ENCODE measurements at places on chromosomes 2 and 18.

GRCh38 chr2:97758131-97758705, 44.8 kb downstream of the ZAP70 start:
- DNase-seq = no peak

DNA sequence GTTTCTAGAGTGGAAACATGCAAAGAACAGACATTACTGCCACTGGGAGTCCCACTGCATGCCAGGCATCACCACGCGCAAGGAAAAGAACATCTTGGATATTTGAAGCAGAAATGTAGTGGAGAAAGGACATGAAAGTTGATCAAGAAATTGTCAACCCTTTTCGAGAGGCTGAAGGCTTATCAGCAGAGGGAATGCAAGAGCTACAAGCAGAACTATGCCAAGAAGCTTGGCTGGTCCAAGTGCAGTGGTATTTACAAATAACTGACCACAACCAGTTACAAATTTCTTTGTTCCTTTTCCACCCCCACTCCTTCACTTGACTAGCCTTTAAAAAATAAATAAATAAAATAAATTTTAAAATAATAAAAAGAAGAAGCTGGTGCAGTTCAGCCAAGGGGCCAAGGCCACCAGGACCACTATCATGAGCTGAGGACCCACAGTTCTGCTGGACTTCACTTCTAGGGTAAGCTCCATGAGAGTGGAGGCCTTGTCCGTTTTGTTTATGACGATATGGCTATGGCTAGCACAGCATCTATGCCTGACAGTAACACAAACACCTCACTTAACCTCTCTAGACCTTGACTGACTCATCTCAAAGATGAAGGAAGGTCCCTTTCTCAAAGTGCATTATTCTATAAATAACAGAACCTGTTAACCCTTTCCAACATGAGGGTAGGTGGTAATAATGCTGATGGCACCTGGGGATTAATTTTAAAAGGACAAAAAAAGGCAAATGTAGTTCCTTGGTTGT, 20.9 kb downstream of the MARCHF4 start:
- DNase-seq = no peak

DNA sequence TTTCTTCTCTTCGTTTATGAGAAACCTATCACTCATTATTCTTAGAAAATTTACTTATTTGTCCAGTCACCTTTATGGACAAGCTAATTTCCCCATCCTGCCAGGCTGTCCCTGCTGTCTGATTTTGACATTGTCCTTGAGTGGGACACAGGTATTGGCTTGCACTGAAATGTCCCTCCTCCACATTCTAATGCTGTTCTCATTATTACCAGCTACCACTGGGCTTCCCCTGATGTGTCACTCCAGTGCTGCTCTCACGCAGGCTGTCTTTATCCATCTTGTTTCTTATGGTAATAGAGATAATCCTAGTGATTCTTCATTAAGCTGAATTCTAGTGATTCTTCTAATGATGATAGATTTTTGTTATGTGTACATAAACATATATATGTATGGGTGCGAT, 48.1 kb upstream of the RBMS1 start:
- no peak for DNase-seq

GRCh38 chr2:62705859-62706720, 577 bp downstream of the EHBP1 start:
- DNase-seq = peak; percentile 51

DNA sequence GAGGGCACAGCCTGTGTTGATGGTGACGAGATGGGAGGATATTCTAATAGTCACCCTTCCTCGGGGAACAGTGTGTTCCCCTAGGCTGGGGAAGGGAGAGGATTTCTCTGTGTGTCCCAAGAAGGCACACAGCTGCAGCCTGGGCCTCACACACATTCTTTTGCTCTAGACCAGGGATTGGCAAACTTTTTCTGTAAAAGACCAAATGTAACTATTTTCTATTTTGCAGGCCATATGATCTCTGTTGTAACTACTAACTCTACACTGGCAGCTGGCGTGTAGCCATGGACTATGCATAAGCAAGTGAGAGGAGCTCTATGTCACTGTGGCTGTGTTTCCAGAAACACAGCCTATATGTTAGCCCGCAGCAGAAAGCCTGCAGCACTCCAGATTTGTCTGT, 65.8 kb downstream of the ARHGAP28 start:
- no peak for DNase-seq

GRCh38 chr2:232376713-232377112, 1.8 kb upstream of the ALPP start:
- DNase-seq = no peak

DNA sequence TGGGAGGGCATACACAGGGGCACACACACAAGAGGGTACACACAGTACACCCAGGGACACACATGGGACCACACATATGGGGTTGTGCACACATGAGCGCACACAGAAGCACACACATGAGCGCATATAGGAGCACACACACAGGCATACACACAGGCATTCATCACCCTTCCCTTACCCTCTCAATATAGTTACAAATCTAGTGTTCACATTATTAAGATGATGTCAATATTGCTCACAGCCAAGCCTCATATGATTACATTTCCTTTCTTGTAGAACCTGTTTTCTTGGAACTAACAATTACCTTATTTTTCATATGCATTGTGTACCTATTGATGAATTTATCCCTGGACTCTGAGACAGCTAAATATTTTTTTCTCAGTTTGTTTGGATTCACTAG, 156.7 kb downstream of the FHOD3 start:
- no peak for DNase-seq

GRCh38 chr2:167924556-167924955, 322.8 kb downstream of the STK39 start:
- DNase-seq = no peak

GRCh38 chr18:28684746-28685355, 507.9 kb upstream of the CDH2 start:
- DNase-seq = no peak

DNA sequence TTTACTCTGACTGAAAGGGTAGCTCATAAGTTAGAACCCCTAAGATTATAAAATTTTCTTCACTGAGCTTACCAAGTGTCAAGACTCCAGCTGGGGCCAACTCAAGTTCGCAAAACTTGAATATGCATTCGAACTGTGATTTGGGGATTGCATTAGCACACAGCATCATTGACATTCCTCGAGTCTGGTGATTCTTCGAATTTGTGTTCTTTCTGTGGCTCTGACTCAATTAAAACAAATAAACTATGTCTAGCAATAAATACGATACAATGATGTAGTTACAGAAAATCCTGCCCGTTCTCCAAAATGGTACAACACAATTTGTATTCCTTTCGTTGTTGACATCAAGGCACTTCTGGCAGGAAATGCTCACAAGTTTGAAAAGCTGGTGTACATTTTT, 11.1 kb downstream of the CCL20 start:
- DNase-seq = no peak

DNA sequence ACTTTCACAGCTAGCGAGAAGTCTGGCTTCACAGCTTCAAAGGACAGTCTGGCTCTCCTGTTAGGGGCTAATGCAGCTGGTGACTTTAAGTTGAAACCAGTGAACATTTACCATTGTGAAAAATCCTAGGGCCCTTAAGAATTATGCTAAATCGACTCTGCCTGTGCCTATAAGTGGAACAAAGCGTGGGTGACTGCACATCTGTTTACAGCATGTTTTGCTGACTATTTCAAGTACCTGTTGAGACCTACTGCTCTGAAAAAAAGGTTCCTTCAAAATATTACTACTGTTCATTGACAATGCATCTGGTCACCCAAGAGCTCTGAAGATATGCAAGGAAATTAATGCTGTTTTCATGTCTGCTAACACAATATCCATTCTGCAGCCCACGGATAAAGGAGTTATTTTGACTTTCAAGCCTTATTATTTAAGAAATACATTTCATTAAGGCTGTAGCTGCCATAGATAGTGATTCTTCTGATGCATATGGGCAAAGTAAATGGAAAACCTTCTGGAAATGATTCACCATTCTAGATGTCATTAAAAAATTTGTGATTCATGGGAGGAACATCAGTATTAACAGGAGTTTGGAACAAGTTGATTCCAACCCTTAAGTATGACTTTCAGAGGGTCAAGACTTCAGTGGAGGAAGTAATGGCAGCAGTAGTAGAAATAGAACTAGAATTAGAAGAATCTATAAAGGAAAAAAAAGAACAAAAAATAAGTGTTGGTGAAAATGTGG, 48.9 kb downstream of the POLR1A start:
- DNase-seq = no peak

DNA sequence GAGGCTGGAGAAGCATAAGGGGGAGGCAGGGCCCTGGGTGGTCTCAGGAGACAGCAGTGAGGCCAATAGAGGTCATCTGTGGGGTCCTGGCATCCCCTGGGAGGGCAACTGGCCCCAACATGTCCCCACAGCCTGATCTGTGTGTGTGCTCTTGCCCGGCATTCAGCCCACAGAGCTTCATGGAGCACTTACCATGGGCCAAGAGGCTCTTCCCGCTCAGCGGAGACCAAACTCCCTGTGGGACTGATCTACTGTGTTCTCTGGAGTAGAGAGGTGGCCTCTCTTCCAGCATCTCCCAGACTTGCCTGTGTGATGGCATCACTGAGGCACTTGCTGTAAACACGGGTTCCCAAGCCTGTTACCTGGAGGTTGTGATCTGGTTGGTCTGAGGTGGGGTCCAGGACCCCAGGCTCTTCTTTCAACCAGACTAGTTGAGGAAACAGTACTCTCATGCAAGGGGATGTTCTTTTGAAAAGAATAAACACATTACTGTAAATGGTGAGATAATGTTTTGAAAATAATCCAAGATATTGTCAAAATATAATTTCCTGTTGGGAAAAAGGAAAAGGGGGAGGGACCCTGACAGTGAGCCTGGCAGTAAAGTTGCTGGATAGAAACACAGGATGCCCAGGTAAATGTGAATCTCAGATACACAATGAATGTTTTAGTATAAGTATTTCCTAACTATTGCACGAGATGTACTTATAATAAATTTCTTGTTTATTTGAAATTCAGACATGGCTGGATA, 67.6 kb downstream of the SOWAHC start:
- no peak for DNase-seq

- no peak for DNase-seq
These were observed 23.4 kb upstream of the TSPYL6 start for GRCh38 chr2:54279385-54279784.

- no peak for DNase-seq
These were observed 25.9 kb upstream of the NEB start for GRCh38 chr2:151760139-151760650.

DNA sequence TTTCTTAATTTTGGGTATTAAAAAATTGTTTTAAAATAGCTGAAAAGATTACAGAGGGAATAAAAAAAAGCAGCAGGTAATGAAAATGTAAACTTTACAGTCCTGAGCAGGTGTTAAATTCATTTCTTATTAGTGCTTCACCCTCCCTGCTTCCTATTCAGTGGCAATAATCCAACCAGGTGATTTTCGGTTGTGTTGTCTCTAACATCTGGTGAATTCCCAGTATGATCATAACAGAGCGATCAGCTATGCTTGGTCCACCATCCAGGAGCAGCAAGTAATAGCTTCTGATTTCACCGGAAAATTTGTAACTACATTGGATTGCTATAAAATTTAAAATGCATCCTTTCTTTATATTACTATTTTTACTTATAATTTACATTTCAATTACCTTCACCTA, 673.1 kb downstream of the SOCS6 start:
- DNase-seq = no peak

DNA sequence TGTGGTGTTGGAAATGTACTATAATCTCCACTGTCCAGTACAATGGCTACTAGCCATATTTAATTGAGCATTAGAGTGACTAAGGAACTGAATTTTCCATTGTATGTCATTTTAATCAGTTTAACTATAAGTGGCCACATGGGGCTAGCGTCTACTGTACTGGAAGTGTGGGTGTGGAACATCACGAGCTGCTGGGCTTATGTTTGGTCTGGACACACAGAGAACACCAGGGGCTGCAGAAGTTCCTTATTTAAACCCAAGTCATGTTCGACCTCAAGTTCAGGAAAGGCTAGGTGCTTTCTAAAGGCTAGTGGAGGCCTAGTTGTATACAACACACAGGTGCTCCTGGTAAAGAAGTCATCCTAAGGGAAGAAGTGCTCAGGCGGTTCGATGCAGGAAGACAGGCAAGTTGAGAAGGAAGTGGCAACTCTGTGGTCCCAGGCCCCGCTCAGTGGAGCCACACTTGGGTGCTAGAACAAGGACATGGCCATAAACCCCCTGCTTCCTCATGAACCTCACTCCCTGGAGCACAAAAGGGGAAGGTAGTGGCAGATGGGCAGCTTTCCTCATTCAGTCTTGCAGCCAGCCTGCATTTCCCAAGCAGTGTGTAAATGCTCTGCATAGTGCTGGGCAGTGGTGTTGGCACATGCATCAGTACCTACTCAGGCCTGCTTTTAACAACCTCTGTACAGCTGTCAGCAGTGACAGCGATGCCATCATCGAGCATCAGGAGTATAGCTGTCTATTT, 13.3 kb downstream of the LGALSL start:
- no peak for DNase-seq

DNA sequence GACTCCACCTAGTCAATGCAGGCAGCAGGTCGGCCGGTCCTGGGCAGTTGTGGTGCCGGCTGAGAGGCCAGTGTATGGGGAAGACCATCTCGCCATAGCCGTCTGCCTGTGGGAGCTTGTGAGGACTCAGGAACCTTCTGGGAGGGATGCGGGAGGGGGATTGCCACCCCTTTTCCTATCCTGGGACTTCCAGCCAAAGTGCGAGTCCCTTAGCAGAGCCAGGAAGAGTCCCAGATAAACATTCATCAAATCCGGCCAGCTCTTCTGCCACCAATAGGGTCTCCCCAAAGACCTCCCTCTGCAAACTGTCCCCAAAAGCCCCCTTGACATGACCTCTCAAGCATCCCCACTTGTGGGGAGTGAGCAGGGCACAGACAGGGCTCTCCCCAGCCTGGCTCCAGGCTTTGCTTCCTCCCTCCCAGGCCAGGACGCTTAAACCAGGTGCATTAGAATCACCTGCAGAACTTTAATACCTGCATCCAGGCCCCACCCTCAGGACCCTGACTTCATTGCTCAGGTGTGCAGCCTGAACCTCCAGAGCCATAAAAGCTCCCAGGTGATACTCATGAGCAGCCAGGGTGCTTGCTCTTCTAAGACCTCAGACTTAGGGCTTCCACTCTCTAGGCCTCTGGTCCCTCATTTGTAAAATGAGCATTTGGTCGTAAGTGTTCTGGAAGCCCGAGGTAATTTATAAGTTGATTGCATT, 159.3 kb downstream of the CAPN13 start:
- DNase-seq = no peak

GRCh38 chr18:55401638-55402191, 186.3 kb downstream of the TCF4 start:
- no peak for DNase-seq

GRCh38 chr2:179354739-179355537, 90.3 kb upstream of the SESTD1 start:
- no peak for DNase-seq

- DNase-seq = no peak
These were observed 5.6 kb upstream of the CPLX4 start for GRCh38 chr18:59323931-59324622.

DNA sequence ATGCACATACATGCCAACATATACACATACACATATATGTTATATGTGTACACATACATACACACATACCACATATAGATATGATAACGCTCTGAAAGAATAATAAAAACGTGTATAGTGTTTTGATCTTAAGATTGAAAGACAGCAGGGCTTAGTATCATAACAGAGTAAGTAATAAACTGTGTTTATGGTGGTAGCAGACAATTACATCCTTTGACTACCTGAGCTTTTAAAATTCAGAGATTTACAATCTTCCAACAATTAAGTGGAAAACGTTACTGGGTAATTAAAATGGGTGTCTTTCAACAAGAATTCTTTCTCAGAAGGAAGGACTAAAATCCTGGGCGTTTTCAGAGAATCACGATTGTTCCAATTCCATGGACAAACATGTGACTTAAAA, 552.4 kb downstream of the EPHA4 start:
- no peak for DNase-seq

- no peak for DNase-seq
These were observed 103.9 kb upstream of the XIRP2 start for GRCh38 chr2:166784296-166784946.

Data from hepatic stellate cell (primary cell).